ENCODE measurements at places on chromosomes 2 and 18. TPM values are rescaled to one million over a fixed set of nuclear protein-coding genes. Genes with fewer than 3 reads are reported as not detected.

GRCh38 chr2:241035818-241036396 lies 37.5 kb downstream of the SNED1 start:
- peak overlapping the region; percentile 30 for H3K4me3 ChIP-seq
- peaks cover 6% of the 10 kb centered on the region for H3K27me3 ChIP-seq
- no peaks in the 10 kb centered on the region for H3K36me3 ChIP-seq
- H3K4me1 ChIP-seq: peaks cover 14% of the 10 kb centered on the region

- H3K36me3 ChIP-seq: no peaks in the 10 kb centered on the region
- no peak overlapping the region for H3K27ac ChIP-seq
- H3K4me3 ChIP-seq: no peak overlapping the region
- no peaks in the 10 kb centered on the region for H3K27me3 ChIP-seq
Observed at GRCh38 chr2:165572151-165572550, 102.7 kb downstream of the CSRNP3 start.

- no peaks in the 10 kb centered on the region for H3K36me3 ChIP-seq
- DNase-seq: no peak
- H3K4me1 ChIP-seq: peaks cover 6% of the 10 kb centered on the region
Observed at GRCh38 chr2:24329700-24330099, 30.6 kb downstream of the ITSN2 start.

DNA sequence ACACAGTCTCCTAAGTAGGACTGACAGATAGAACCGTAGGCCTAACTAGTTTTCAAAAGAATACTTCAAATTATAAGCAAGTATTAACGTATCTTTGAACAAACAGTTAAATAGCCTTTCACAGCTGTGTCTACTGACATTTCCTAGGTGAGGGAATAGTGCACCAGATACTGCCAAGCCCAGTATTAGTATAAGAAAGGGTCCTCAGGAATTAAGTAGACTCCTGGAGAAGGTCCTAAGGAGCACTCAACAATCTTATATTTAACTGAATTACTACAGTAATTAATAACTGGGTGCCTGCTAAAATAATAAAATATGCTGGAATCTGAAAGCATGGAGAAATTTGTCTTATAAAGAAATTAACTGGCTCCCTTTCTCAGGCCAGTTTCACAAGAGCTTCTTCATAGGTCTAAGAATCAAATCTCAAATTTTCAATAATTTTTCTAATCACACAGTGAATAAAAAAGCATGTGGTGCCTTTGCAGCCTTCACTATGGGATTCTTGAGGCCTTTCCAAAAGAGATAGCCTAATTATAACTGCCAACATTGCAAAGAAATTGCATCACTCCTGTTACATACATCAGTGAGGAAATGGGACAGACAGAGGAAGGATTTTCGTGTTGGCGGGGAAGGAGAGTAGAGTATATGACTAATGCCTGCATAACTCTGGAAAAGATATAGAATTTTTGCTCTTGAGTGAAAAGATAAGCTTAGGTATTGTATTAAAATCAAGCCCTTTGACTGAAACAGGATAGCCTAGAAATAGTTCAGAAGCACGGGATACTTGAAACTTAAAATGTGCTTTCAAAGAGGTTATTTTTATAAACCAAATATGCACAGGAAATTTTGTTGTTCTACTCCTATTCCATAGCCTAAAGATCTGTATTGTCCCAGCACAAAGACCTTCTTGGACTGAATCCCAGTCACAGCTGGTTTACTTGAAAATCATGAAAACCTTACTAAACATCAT lies 228.6 kb upstream of the STK17B start:
- H3K36me3 ChIP-seq: no peaks in the 10 kb centered on the region
- DNase-seq: no peak
- H3K4me3 ChIP-seq: no peak overlapping the region

DNA sequence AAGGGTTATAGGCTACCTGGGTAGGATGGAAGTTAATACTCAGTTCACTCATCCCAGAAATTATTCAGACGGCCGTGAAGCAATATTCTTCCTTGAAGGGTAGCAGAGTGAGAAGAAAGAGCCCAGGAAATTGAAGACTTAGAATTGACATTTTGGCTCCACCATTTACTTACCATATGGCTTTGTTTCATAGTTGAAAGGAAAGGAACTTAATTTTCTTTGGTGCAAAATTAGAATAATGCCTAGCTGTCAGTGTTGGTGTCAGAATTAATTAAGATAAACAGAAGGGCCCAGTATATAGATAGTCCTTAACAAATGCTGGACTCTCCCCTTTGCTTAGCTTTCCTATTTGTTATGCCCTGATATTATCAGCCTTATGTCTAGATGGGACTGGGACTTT lies 263.2 kb downstream of the KCNJ3 start:
- H3K27ac ChIP-seq: no peak overlapping the region
- no peaks in the 10 kb centered on the region for H3K4me1 ChIP-seq
- no peak for DNase-seq

- no peaks in the 10 kb centered on the region for H3K4me1 ChIP-seq
- no peak overlapping the region for H3K27ac ChIP-seq
- DNase-seq: no peak
- no peak overlapping the region for H3K4me3 ChIP-seq
- no peaks in the 10 kb centered on the region for H3K36me3 ChIP-seq
Observed at GRCh38 chr18:51643483-51643882, 446.0 kb upstream of the MEX3C start.

GRCh38 chr2:204842661-204843485 lies 297.6 kb downstream of the PARD3B start:
- H3K27me3 ChIP-seq: no peaks in the 10 kb centered on the region
- peaks cover 11% of the 10 kb centered on the region for H3K4me1 ChIP-seq
- H3K36me3 ChIP-seq: no peaks in the 10 kb centered on the region
- H3K27ac ChIP-seq: peak overlapping the region; percentile 64
- DNase-seq: no peak
- H3K4me3 ChIP-seq: peak overlapping the region; percentile 15

GRCh38 chr2:227401550-227401949 lies 13.8 kb upstream of the SCYGR1 start:
- no peaks in the 10 kb centered on the region for H3K36me3 ChIP-seq
- H3K4me3 ChIP-seq: no peak overlapping the region
- DNase-seq: no peak
- peaks cover 8% of the 10 kb centered on the region for H3K4me1 ChIP-seq
- H3K27me3 ChIP-seq: no peaks in the 10 kb centered on the region
- H3K27ac ChIP-seq: no peak overlapping the region

- no peak overlapping the region for H3K4me3 ChIP-seq
- no peaks in the 10 kb centered on the region for H3K27me3 ChIP-seq
- DNase-seq: no peak
- H3K4me1 ChIP-seq: no peaks in the 10 kb centered on the region
- H3K36me3 ChIP-seq: no peaks in the 10 kb centered on the region
Observed at GRCh38 chr2:174753038-174753633, 11.1 kb downstream of the CHRNA1 start.

GRCh38 chr2:190500054-190500502 lies 34.4 kb downstream of the NEMP2 start:
- H3K27me3 ChIP-seq: no peaks in the 10 kb centered on the region
- H3K4me3 ChIP-seq: no peak overlapping the region
- H3K36me3 ChIP-seq: peaks cover 78% of the 10 kb centered on the region
- DNase-seq: no peak

- no peaks in the 10 kb centered on the region for H3K27me3 ChIP-seq
- DNase-seq: no peak
Observed at GRCh38 chr2:134919341-134920210, 954 bp downstream of the CCNT2 start.

DNA sequence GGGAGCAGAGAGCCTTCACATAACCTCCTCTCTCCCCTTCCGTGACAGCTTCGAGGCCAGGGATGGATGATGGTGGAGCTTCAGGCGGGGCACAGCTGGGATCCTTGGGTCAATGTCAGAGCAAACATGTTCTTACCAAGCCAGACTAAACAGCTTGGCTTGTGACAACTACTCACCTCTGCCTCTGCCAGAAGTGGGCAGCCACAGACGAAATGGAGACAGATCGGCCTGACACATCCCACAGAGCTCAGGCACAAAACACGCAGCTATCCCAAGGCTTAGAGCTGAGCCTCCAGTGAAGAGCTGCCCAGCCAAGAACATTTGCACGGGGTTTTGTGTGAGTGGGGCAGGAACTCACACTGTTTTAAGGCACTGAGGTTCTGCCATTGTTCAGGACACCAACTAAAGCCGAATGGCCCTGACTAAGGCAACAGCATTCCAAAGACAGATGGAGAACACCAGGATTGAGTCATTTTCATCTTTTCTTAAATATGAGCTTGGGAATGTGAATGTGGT lies 12.8 kb downstream of the PXDN start:
- H3K36me3 ChIP-seq: no peaks in the 10 kb centered on the region
- no peak overlapping the region for H3K4me3 ChIP-seq
- peaks cover 39% of the 10 kb centered on the region for H3K4me1 ChIP-seq
- H3K27ac ChIP-seq: peak overlapping the region; percentile 39

DNA sequence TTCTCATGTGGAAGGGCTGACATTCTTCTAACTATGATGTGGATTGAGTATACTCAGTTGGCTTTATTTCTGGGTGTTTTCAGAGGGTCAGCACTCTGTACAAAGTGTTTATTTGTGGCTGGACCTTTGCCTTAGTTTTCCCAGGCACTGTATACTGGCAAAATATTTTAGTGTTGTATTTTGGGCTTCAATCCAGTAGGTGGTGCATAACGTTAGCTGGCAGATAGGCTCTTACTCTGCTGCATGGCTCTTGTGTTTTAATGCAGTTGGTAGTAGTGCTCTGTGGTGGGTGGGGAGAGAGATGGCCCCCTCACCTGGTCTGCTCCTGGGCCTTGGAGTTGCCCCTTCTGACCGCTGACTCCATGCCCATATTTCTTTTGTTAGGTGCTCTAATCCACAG lies 75.6 kb upstream of the REG3A start:
- no peak overlapping the region for H3K27ac ChIP-seq
- H3K27me3 ChIP-seq: no peaks in the 10 kb centered on the region
- no peaks in the 10 kb centered on the region for H3K36me3 ChIP-seq

The SLC9A4 gene
- 0.53 TPM for total RNA-seq

The C2orf76 gene
- total RNA-seq: 9.7 TPM

The HOXD8 gene
- total RNA-seq: 4.6 TPM

The RAX gene
- total RNA-seq: not detected

The ACMSD gene
- not detected for total RNA-seq

The CAMKMT gene
- 14.4 TPM for total RNA-seq

The KCNG2 gene
- not detected for total RNA-seq

The FAM237A gene
- not detected for total RNA-seq

The MEP1B gene
- not detected for total RNA-seq

The SP140L gene
- 4.8 TPM for total RNA-seq
